ENCODE measurements at places on chromosomes 4 and X.

DNA sequence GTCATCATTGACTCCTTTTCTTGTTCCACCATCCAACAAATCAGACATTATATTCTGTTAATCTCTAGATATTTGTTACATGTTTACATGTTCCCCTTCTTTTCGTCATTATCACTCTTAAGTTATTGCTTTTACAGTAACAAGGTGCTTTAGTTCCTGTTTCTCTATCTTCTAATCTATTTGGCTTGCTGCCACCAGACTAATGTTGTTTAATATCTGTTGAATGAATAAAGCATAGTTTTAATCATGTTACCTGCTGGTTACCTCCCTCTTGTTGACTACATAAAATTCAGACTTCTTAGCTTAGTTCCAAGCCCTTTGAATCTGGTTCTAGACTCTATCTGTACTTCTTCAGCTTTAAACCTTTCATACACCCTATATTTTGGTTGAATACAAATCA is 129.8 kb upstream of the TRIM2 start:
- no peak for DNase-seq

- peak; percentile 5 for DNase-seq
Measured at GRCh38 chrX:150446995-150447394, 83.9 kb downstream of the MAMLD1 start.

- no peak for DNase-seq
Measured at GRCh38 chrX:76064825-76065224, 108.0 kb upstream of the PBDC1 start.

- no peak for DNase-seq
Measured at GRCh38 chrX:530726-531610, 99.6 kb upstream of the SHOX start.

DNA sequence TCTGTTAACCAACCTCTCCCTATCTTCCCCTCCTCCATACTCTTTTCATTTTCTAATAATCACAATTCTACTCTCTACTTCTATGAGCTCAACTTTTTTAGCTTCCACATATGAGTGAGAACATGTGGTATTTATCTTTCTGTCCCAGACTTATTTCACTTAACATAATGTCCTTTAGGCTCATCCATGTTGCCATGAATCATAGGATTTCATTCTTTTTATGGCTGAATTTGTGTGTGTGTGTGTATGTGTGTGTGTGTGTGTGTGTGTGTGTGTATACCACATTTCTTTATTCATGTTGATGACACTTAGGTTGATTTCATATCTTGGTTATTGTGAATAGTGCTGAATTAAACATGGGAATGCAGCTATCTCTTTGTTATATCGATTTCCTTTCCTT is 37.4 kb downstream of the RUFY3 start:
- DNase-seq: no peak

GRCh38 chrX:38880296-38880854 is 79.1 kb downstream of the MID1IP1 start:
- DNase-seq: no peak

DNA sequence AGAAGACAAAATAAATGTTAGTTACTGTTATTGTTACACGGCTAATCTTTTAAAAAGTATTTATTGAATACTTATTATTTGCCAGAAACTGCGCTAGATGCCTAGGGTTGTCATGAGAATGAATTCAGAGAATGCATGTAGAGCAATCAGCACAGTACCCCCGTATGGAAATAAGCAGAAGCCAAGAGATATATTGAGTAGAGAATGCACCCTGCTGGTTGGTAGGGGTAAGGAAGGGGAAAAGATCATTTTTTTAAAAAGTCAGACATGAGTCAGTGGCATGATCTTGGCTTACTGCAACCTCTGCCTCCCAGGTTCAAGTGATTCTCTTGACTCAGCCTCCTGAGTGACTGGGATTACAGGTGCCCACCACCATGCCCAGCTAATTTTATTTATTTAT is 13.1 kb upstream of the DRP2 start:
- DNase-seq: no peak

GRCh38 chrX:9884031-9884779 is 83.0 kb upstream of the CLDN34 start:
- peak; percentile 25 for DNase-seq

GRCh38 chr4:7186031-7186430 is 6.3 kb upstream of the SORCS2 start:
- no peak for DNase-seq

Measured in tongue (tissue), 3 donors.